ENCODE measurements at places on chromosomes 1 and 21. TPM values are rescaled to one million over a fixed set of nuclear protein-coding genes. Genes with fewer than 3 reads are reported as not detected.

The RHBG gene
- total RNA-seq = not detected

The WLS gene
- not detected for total RNA-seq

The C8A gene
- not detected for total RNA-seq

The FTCD gene
- not detected for total RNA-seq

The DNAJC6 gene
- 4.0 TPM for total RNA-seq

The TMEM9 gene
- 19.8 TPM for total RNA-seq

The PM20D1 gene
- total RNA-seq = 0.81 TPM

The ANXA9 gene
- total RNA-seq = not detected

The CELA2B gene
- total RNA-seq = not detected

The HCRTR1 gene
- not detected for total RNA-seq

The KRTAP21-2 gene
- total RNA-seq = not detected

The KRTAP19-7 gene
- not detected for total RNA-seq

The FMO2 gene
- total RNA-seq = not detected

The TMPRSS15 gene
- total RNA-seq = not detected

- no peak for DNase-seq
These were observed 45.4 kb upstream of the TENT5B start for GRCh38 chr1:27057801-27058625.

GRCh38 chr1:36172983-36173382, 17.0 kb downstream of the MAP7D1 start:
- DNase-seq = no peak

DNA sequence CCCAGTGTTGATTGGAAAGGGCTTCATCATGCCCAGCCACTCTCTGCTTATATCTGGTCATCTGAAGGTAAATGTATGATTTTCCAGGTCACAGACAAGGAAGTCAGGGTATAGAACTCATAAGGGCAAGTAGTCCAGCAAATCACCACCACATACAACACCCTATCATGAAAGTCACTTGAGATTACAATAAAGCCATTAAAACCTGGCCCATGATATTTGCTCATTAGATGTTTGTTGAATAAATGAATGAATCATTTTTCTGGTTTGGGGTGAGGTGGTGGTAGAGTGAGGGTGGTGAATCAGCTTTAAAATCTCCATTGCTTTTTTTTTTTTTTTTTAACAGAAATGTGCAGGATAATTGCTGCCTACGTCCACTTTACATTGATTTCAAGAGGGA, 91.9 kb downstream of the TGFB2 start:
- no peak for DNase-seq

DNA sequence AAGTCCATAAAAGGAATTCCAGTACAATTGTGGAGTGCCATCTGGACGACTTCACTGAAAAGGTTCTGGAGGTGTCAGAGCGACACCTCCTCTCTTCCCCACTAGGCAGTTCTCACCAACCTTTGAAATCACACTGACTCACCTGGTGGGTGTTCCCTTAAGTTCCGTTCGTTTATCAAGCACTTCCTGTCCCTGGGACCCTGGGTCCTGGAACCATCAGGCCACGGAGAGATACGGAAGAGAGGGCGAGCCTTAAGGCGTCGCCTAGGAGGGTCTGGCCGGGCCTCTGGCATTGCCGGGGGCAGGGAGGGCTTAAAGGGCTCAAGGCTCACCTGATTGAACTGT, 317 bp downstream of the SPAG17 start:
- no peak for DNase-seq

- DNase-seq = no peak
These were observed 46.4 kb upstream of the ADGRL4 start for GRCh38 chr1:79052829-79053449.

- DNase-seq = no peak
These were observed 5.9 kb downstream of the NIPAL3 start for GRCh38 chr1:24421502-24421901.

DNA sequence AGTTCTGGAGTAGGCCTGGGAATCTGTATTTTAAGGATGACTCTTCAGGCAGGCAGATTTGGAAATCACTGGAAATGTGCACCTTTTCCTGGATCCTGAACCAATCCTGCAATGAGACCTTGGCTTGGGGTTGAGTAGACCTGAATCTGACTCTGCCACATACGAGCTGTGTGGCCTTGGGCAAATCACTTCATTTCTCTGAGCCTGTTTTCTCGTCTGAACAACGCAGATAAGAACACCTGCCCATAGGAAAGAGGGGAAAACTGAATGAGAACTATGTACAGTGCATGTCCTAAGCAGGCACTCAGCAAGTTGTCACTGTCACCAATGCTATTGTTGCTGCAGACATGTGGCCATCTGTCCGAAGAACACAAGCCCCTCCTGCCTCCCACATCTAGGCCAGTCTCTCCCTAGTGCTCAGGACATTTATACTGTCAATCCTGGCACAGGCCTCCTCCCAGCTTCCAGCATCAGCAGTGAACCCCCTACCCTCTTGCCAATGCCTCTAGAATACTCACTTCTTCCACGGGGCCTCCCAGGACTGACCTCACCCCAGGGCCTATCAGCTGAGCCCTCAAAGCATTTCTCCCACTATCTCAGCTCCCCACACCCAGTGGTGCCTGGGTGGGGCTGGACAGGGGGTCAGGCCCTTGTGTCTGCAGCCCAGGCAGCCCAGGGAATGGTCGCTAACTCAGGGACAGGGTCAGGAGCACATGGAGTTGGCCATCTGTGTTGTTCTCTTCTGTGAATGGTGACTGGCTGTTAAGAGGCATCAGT, 88.8 kb upstream of the ZBTB40 start:
- no peak for DNase-seq

DNA sequence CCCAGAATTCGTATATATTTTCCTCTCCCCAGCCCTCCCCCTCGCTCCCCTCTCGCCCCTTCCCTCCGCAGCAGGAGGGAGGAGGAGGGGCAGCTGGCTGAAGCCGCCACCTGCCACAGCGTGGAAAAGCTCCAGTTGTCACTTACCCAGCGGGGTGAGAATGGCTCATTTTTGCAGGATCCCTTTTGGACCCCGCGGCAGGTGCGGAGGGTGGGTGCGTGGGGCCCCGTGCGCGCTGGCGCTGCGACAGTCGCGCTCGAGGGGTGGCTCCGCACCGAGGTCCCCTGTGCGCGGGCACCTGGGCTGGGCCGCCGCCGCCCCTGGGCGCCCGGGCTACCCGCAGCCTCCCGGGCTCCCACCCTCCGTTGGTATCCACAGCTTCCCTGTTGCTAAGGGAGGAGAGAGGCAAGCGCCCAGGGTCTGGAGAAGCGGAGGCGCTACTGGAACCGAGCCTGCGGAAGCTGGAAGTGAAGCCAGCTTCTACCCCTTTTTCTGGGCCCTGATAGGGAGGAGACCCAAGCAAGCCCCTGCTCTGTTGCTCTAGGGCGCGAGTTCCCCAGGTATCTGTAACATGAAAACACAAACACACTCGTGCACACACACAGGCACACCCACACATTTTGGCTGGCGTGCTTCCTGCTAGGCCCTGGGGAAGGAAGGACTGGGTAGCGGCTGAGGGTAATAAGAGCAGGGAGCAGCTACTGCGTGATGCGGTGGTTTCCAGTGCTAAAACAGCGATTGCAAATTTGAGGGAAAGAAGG, at the start of gene ERICH3:
ERICH3 (minus strand) TSS at position 442 of the 761 bp plus-strand sequence; CDS start at position 169, 273 bp downstream.
- DNase-seq = no peak

GRCh38 chr1:22140694-22141093, 2.2 kb downstream of the WNT4 start:
- DNase-seq = no peak

DNA sequence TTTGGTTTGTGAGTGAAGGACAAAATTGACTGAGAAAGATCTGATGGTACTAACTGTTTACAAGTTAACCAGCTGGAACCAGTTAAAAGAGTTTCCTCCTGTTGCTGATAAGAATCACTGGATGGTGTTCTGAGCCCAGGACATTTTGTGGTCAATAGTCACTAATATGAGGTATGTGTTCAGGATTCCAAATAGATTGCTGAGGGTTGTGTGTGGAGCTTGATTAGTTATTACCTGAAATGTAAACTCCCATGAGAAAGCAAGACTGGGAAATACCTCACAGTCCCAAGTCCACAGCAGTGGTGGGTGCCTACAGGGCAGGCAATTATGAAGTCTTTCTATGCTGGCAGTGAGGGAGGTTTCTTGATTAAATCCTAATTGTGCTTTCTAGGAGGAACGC, 164.6 kb downstream of the DNM3 start:
- DNase-seq = no peak

DNA sequence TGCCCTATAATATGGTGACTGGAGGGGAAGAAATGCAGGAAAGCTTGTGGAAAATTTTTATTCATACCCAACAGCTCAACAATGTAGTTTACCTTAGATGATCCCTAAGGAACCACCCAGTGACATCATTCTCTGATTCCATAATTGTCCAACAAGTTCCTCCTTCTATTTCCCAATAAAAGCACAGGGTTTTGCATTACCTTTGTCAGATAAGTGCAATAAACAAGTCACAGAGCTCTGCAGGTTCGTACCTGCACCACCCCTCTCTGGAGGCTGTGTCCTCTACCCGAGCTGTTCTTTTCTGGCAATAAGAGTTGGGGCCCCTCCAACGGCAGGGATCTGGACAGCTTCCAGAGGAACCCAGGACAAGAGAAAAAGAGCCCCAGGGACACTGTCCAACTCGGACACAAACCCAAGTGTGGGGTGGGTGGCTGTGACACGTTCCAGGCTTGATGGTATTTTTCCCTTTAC, 38.8 kb downstream of the RCAN1 start:
- DNase-seq = no peak

GRCh38 chr1:118931876-118932275, 56.3 kb downstream of the TBX15 start:
- no peak for DNase-seq

GRCh38 chr1:154408174-154408777, 3.1 kb downstream of the IL6R start:
- no peak for DNase-seq

- no peak for DNase-seq
These were observed 5.6 kb downstream of the OSBPL9 start for GRCh38 chr1:51622455-51622913.

GRCh38 chr1:236864996-236865817, 70.1 kb downstream of the MTR start:
- no peak for DNase-seq

DNA sequence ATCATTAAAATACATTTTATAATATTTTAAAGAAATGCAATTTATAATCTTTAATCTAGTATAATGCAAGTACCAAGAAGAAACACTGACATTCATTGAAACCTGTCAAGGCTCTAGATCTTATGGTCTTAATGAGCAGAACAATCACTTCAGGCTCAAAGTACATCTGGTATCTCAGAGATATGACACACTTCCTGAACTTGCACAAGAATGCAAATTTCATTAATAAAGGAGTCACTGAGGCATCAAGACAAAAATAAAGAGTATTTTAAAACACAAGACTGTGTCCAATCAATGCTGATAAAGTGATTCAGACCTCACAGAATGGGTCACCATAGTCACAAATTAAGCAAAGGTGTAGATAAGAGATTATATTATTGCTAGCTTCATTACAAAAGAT, 178.1 kb downstream of the AK5 start:
- no peak for DNase-seq

DNA sequence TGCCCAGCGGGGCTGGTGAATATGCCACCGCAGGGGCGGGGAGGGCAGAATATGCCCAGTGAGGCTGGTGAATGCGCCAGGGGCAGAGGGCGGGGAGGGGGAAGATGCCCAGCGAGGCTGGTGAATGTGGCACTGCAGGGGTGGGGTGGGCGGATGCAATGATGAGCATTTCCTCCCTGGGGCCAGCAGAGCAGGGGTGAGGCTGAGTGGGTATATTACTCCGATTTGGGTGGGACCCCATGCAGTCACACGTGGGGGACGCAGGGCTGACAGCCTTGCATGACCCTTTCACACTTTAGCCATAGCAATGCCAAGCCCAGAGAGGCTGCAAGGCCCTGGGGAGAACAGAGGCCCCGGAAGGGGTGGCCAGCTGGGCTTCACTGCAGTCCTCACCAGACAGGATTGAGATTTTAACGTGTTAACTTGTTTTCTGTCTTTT, 9.3 kb upstream of the SLX9 start:
- peak; percentile 78 for DNase-seq

DNA sequence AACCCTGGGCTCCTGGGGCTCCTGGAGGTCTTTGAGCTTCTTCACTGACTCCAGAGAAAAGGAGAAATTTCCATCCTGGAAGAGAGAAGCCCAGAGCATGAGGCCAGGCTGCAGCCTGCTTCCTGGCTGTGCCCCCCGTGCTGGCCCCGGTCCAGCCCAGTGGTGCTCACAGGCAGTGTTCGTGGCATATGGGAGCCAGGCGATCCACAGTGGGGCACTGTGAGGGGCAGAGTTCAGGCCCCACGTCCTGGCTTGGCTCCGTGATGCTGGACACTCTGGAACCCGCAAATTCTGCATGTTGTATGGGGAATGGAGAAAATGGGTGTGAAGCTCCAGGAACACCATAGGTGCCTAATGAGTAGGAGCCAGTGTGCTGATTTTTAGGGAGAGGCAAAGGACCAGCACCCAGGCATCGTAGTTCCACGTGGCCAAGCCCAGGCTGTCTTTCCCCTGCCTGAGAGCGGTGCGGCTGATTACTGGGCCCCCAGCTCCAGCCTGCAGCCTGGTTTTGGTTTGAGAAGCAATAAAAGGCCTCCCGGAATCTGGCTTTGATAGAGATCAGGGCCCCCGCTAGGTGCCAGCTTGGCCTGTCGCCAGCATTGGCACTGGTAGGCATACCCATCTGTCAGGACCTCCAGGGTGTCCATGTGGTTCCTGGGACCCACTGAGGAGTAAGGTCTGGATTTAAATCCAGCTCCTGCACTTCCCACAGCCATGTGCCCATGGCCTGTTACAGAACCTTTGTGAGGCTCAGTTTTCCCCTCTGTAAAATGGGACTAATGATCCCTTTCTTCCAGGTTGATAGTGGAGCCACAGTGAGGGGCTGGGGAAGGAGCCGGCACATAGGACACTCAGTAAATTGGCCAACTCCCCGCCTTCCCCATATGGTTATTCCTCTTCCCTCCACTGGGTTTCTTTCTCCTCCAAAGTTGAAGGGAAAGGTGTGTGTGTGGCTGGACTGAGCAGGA, 725 bp downstream of the GUCA2A start:
- DNase-seq = no peak

DNA sequence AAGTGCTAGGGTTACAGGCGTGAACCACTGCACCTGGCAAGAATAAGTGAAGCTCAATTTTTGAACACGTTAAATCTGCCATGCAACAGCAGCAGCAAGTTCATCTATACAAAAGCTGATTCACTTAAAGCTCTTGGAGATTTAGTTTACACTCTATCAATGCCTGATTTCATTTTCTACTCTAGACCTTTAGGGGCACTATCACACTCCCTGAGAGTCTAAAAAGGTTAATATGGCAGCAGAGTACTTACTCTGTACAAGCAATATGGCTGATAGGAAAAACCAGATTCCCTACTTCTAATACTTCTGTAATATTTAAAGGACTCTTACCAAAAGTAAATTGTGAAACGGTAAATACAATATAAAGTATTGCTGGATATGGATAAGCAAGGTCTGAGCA, 4.8 kb downstream of the RBM34 start:
- DNase-seq = no peak

DNA sequence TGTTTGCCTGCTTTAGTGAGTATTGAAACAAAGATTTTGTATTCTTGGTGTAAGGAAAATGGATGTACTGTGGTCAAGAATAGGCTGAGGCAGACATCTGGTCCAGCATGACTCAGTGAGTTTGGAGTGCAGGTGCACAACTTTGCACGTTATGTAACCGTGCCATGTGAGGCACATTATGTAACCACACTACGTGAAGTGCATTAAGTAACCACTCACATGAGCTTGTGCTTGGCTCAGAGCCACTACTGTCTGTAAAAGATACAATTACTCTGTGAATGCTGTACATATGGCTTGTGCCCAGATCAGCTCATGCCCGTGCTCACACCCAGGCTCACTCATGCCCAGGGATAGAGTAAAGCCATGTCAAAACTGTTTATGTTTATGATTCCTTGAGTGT, 216.8 kb downstream of the CTH start:
- no peak for DNase-seq

- no peak for DNase-seq
These were observed 320.3 kb downstream of the KIF26B start for GRCh38 chr1:245475126-245475525.
